Skeletal muscle cell (primary cell): ENCODE measurements at places on chromosomes 2 and 18.

- no peak for DNase-seq
These were observed 2.2 kb upstream of the DLX1 start for GRCh38 chr2:172082944-172083627.

- DNase-seq: no peak
These were observed 325.4 kb downstream of the ZEB2 start for GRCh38 chr2:144194326-144195071.

GRCh38 chr2:70305531-70305930 is 3.7 kb upstream of the FAM136A start:
- DNase-seq: no peak

- DNase-seq: no peak
These were observed 435.6 kb upstream of the HS6ST1 start for GRCh38 chr2:128754246-128754724.

DNA sequence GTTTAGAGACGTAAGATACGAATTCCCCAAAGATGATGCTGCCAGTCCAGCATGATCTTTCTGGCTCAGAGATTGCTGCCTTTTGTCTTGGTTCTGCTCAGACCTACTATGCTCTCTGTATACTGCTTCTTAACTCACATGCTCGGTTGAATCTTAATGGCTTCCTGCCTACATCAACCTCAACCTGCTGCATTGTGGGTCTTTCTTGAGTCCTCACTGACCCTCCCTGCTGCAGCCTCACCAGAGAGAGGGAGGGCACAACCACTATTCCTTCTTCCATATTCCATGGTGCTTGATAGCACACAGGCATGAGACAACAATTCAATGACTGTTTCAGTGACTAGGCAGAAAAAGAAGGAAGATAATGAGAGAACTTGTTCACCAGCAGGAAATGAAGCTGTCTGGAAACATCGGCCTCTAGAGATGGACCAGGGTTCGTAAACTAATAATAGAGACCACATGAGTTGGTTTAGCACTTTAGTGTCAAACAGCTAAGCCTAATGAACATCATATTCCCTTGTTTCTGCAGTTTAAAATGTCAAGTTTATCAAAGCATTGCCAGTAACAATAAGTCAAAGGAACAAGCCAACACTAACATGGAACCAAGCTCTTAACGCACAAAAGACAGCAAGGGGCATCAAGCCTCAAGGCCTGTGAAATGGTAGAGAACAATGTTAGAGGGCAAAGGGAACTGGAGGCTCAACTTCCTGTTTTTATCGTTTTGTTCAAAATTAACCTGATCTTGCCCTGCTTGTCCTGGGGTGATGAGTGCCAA is 333.9 kb downstream of the PDE11A start:
- DNase-seq: no peak

GRCh38 chr18:32831781-32832180 is 59.0 kb upstream of the KLHL14 start:
- peak; percentile 12 for DNase-seq

- no peak for DNase-seq
These were observed 131.6 kb downstream of the CCDC85A start for GRCh38 chr2:56315376-56315775.

- DNase-seq: peak; percentile 92
These were observed 92.6 kb downstream of the ACTR2 start for GRCh38 chr2:65320042-65320725.

GRCh38 chr2:112465382-112465781 is 16.6 kb upstream of the TTL start:
- no peak for DNase-seq

DNA sequence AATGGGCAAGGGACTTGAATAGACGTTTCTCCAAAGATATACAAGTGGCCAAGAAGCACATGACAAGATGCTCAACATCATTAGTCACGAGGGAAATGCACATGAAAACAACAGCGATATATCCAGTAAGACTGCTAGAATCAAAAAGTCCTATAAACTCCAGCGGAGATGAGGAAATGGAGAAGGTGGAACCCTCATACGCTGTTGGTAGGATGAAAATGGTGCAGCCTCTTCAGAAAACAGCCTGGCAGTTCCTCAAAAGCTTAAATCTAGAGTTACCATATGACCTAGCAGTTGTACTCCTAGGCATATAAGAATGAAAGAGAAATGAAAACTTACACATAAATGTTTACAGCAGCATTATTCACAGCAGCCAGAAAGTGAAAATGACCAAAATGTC is 48.1 kb downstream of the HPCAL1 start:
- no peak for DNase-seq

DNA sequence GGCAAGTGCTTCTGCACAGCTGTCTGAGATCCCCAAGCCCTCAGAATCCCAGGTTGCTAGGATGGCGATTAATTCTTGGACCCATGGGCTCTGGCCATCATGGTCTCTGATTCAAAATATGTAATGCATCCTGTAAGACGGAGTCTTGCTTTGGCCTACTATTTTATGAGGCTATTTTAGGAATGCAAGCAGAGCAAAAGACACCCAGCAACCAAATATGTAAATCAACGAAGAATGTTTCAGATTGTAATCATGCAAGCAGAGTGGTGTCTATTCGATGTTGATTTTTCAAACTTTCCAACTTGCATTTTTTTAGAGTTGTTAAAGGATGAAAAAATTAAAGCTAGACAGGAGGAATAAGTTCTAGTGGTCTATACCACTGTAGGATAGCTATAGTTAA is 154.8 kb downstream of the COL6A3 start:
- no peak for DNase-seq

DNA sequence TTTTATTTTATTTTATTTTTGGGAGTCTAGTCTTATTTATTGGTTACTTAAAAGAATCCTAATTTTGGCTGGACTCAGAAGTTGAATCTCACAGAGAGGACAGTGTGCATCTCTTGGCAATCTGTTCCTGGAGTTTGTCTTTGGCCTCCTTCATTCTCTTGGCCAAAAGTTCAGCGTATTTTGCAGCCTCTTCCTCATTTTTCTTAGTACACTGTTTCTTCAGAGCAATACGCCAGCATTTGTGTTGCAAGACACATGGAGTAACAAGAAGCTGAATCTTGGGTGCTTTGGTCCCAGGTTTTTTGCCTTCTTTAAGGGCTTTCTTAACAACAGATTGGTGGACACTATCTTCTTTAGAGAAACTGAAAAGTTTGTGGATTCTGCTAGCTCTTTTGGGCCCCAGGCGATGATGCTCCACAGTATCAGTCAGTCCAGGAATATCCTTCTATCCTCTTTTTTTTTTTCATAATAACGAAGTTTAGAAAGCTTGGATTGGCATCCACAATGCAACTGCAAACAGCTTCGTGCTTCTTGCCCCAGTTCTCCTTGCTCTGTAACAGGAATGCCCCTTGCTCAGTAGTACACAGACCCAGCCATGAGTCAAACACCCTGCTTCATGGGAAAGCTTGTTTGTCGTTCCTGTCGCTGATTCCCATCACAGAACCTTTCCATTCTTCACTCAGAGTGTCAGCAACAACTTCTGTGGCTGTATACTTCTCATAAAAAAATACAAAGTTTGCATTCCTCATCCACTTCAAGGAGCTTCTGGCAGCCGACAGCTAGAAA is 34.8 kb upstream of the RFX8 start:
- peak; percentile 37 for DNase-seq

DNA sequence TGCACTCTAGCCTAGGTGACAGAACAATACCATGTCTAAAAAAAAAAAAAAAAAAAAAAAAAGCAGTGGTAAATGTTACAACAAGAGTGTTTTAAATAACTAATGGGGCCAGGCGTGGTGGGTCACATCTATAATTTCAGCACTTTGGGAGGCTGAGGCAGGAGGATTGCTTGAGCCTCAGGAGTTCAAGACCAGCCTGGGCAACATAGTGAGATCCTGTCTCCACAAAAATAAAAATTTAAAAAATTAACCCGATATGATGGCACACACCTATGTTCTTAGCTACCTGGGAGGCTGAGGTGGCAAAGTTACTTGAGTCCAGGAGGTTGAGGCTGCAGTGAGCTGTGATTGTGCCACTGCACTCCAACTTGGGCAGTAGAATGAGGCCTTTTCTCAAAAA is 37.1 kb downstream of the PAPOLG start:
- no peak for DNase-seq

DNA sequence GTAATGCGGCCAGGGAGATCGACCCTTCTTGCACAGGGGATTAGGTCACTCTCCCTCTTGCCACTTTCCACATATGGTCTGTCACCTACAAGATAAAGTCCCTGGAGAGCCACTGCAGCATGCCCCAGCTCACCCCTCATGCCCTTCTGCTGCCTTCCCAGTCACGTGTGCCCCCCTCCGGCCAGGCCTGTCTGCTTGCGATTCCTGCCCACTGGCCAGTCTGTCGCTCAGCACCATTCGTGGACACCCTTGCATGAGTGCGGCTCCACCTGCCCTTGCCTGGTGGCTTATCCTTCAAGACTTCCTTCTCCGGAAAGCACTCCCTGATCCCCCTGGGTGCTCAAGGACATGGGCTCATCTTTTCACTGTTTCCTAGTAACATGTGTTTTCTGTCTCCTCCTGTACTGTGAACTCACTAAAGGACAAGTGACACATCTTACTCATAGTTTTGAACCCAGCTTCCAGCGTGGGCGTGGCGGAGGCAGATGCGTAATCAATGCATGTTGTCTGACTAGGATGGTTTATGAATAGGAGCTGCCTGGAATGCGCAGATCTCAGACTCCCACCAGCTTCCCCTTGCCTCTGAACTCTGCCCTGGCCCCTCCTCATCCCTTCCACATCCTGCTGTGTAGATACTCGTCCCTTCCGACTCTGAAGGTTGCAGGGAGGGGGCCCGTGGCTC is 7.8 kb upstream of the NT5DC4 start:
- no peak for DNase-seq

GRCh38 chr18:74498712-74499627 is 2.8 kb downstream of the CNDP2 start:
- DNase-seq: no peak

DNA sequence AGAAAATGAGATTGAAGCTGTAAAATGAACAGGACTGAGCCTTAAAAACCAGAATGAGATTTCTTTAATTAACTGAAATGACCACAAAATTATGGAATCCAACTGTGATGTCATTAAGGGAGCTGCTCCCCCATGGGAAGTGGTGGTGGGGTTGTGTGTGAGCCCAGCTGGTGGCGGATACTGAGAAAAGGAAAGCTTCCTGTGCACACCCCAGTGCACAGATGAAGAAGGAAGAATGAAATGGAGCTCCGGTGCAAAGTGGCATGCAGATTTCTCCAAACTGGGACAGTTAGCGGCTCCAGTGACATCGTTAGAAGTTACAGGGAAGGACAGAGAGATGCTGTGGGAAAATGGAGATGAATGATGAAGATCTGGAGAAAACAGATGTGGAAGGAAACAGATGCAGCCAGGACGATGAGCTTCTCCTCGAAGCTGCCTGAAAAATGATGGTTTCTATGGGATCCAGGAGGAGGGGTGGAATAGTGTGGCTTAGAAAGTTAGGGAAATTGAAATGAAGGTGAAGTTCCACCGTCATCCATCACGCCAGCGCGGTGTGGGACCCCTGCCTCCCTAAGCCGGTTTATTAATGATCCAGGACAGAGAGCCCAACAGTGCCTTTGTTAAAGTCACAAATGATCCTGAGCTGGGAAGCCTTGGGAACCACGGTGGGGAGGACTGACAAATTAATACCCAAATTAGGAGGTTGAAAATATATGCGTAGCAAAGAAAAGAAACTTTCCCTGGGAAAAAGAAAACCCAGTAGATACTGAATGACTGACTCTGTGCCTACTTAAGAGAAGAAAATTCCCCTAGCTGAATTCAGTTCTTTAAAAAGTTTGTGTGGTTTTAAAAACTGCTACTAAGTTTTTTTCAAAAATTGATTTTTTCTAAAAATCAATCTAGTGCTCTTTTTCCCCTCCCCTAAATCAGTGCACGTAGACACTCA is 77.2 kb downstream of the TSN start:
- no peak for DNase-seq

- no peak for DNase-seq
These were observed 144.1 kb upstream of the COPS8 start for GRCh38 chr2:236941551-236941950.

DNA sequence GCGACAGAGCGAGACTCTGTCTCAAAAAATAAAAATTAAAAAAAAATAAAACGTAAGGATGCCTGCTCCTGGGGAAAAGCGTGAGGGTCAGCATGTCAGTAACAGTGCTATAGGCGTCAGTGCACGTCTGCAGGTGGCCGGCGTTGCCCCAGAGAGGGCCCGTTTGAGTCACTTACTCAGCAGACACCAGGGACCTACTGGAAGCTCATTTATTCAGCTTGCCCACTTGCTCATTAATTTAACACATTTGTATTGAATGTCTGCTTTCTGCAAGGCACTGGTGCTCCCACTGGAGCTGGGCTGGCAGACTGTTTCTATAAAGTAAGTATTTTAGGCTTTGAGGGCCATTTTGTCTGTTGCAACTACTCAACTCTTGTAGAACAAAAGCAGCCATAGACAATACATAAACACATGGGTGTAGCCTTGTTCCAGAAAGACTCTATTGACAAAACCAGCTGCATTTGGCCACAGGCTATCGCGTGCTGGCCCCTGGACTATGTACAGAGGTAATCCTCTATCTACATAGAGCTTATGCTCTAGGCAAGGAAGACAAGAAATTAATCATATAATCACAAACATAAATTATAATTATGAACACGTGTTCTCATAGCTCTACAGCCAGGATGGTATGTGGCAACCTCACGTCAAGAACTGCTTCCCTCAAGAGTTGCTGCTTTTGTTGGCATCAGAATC is 73.2 kb downstream of the KLHL29 start:
- no peak for DNase-seq

DNA sequence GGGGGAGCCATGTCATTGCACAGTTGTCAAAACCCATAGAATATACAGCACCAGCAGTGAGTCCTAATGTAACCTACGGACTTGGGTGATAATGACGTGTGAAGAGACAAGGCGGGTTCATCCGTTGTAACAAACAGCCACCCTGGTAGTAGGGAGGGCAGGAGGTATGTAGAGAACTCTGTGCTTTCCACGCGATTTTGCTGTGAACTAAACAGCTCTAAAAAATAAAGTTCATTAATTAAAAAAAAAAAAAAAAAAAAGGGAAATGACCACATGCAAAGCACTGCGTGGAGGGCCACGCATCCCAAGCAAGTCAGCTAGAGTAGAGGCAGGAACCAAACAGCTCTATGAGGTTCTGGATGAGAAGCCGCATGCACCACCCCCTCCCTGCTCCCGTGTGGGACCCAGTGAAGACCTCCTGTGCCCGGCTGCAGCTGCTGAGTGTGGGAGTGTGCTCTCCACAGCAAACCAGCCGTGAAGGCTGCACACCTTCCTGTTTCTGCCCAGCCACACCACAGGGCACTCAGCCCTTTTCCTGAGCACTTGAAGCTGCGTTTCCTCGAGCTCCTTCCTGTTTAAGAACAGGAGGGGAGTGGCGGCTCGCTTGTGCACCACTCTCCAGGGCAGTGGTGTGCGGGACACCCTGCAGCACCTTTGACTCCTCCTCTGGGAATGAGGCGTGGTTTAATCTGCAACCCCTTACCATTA is 65.6 kb downstream of the ODC1 start:
- DNase-seq: no peak

- DNase-seq: no peak
These were observed 405.3 kb downstream of the MBD2 start for GRCh38 chr18:53819174-53819573.

DNA sequence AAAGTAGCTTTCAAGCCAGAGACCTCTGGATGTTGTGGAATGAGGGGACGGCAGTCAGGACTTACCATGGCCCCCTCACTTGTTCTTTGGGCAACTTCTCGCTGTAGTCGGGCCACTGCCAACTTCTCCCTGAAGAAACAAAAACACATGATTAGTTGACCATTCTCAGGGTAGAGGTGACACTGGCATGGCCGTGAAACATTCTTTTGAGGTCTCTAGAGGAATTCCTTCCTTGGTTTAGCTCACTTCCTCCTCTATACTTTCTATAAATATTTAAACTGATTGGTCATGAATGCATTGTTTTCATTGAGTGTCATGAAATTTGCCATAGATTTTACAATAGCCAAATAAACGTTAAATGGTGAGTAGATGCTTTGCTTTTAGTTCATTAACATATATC is 354.6 kb downstream of the NCKAP5 start:
- DNase-seq: no peak
